ENCODE measurements at places on chromosomes 3 and 15.

GRCh38 chr3:175288621-175289020, 429.5 kb downstream of the NAALADL2 start:
- DNase-seq, result no peak

- no peak for DNase-seq
Measured at GRCh38 chr15:94610069-94610468, 378.7 kb downstream of the MCTP2 start.

GRCh38 chr3:11658180-11658579, 14.5 kb upstream of the VGLL4 start:
- DNase-seq, result no peak

DNA sequence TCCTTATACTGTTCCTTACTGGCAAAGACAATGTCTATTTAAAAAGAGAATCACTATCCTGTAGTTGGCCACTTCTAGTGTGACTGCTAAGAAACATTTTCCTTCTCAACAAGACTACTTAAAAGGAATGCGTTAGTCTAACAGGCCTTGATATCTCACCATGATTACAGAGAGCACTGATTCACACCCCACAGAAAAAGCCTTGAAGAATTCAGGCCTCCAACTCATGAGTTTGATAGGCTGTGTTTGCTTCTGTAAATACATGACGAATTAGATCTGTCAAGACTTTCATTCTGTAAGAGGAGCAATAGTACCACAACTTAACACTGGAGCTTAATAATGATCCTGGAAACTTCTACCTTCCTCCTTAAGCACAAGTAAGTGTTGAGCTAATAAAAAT, 432.8 kb upstream of the NR2F2 start:
- no peak for DNase-seq

DNA sequence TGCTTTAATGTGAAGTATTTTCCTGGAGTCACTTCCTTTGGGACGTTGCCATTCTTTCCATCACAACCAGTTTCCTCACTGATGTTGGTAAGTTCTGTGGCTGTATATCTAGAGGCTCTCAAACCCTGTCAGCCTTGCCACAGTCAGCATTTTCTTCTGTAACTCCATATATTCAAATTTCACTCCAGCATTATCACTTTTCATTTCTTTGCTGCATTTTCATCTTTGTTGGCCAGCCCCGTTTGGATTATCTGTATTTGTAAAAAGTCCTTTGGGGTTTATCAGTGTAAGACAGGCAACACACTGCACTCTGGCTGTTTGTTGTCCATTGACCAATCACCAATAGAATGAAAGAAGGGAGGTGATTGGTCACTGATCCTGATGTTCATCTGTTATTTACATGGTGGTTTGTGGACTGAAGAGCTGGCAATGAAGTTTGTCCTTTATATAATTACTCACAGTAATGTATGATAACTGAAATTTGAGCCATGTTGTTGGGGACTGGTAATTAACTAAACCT, 20.3 kb downstream of the GMPS start:
- DNase-seq, result no peak

DNA sequence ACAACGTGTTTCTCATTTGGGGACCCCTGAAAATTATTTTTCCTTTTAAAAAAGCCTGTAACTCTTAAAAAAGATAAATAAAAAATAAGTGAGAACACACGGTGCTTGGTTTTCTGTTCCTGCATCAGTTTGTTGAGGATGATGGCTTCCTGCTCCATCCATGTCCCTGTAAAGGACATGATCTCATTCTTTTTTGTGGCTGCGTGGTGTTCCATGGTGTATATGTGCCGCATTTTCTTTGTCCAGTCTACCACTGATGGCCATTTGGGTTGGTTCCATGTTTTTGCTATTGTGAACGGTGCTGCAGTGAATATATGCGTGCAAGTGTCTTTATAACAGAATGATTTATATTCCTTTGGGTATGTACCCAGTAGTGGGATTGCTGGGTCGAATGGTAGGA, 2.3 kb downstream of the TSPAN3 start:
- no peak for DNase-seq

GRCh38 chr15:73723191-73723590, 30.0 kb downstream of the INSYN1 start:
- no peak for DNase-seq

- DNase-seq, result no peak
Measured at GRCh38 chr15:45331972-45332371, 46.4 kb downstream of the GATM start.

GRCh38 chr3:7876741-7877297, 624.8 kb upstream of the LMCD1 start:
- no peak for DNase-seq

DNA sequence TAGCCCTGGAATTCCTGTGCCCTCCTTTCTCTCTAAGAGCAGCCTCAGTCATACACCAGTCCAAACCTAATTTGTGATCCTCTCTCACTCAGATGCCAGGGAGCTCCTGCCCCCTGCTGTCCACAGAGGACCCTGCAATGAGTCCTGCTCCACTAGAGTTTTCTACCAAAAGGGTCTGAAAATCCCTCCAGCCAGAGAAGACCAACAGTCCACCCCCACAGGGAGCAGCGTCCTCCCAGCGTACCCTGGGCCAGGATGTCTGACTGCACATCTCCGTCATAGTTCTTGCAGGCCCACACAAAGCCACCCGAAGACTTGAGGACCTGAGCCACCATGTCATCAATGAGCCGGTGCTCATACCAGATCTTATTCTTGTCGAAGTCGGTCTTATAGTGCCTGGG, 15.4 kb downstream of the IDH2 start:
- no peak for DNase-seq
